ENCODE measurements at places on chromosomes 5 and 9. TPM values are rescaled to one million over a fixed set of nuclear protein-coding genes. Genes with fewer than 3 reads are reported as not detected.
A peak's percentile ranks its signal among the peaks of the same experiment; 100 is the strongest.

The SLC46A2 gene
- not detected for total RNA-seq

The OMD gene
- total RNA-seq, result 0.23 TPM

The FOXD4L4 gene
- total RNA-seq, result 0.17 TPM

The GOLM1 gene
- total RNA-seq, result 57.8 TPM

The ALAD gene
- 22.4 TPM for total RNA-seq

The RNF208 gene
- total RNA-seq, result 0.14 TPM

DNA sequence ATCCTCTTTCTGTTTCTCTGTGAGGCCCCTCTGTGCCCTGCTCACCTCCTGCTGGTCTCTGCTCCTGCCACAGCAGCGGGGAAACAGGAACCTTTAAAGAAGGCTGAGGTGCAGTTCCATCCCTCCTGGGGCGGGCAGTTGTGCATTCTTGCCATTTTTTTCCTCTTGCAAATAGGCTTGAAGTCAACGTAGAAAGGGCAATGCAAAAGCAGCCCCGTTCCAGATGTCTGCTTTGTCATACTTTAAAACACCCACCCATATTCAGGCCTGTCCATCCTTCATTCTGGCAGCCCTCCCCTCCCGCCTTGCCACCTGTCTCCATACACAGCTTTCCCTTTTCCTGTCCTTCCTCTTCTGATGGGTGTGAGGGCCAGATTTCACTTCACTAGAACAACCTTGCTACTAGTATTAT, 65.4 kb upstream of the KLF9 start:
- DNase-seq, result peak; percentile 21

DNA sequence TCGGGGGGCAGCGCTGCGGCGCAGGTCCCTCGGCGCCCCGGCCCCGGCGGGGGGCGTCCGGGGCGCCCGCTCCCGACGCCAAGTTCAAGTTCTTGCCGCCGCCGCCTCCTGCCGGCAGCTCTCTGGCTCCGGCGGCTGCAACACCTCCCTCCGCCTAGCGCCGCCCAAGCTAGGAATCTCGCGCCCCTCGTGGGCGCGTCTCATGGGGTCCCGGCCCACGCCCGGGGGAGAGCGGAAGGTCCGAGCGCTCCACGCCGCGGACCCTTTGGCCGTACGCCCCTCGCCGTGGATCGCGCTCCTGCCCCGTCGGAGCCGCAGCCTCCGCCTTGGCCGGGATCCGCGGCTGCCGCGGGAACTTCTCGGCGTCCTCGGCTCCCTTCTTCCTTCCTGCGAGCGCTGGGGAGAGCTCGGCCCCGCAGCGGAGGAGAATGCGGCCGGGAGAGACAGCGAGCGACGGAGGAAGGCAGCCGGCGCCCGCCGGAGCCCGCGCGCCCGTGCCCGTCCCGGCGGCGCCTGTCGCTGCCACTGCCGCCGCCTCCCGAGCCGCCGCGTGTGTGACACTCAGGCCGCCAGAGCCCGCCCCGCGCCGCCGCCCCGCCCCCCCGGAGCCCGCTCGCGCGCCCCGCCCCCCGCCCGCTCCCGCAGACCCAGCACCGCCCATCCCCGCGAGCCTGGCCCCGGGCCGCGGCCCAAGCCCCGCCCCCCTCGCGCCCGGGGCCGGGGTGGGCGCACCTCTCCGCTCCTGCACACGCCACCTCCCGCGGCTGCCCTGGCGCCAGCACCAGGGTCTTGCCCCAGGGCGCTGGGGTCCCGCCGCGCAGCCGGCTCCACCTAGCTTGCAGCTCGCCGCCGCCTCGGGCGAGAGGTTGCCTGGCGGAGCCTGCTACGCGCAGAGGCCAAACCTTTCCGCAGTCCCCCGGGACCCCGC, at the start of gene SHB:
Gene SHB (minus strand): TSS at position 527 of the 928 bp plus-strand sequence. CDS start 582 bp downstream, outside the sequence.
- peak; percentile 81 for DNase-seq

- no peak for DNase-seq
These were observed 93.4 kb downstream of the MPDZ start for GRCh38 chr9:13186091-13186490.

GRCh38 chr9:127874301-127875221, 2.9 kb downstream of the AK1 start:
- no peak for DNase-seq

DNA sequence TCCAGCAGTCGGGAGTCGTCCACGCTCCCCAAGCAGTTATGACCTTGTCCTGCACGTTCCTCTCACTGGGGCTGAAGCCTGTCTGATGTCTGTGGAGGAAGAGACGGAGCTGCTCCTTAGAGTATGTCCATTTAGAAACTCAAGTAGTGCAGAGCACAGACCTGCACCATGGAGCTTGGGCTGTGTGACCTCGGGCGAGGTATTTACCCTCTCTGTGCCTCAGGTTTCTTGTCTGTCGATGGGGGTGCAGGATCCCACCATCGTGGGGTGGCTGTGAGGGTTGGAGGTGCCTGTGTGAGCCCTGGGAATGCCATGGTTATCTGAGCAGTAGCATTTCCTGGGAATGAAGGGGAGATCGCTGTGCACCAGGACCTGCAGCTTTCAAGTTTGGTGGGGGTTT, 14.2 kb downstream of the TRAF2 start:
- DNase-seq, result no peak

DNA sequence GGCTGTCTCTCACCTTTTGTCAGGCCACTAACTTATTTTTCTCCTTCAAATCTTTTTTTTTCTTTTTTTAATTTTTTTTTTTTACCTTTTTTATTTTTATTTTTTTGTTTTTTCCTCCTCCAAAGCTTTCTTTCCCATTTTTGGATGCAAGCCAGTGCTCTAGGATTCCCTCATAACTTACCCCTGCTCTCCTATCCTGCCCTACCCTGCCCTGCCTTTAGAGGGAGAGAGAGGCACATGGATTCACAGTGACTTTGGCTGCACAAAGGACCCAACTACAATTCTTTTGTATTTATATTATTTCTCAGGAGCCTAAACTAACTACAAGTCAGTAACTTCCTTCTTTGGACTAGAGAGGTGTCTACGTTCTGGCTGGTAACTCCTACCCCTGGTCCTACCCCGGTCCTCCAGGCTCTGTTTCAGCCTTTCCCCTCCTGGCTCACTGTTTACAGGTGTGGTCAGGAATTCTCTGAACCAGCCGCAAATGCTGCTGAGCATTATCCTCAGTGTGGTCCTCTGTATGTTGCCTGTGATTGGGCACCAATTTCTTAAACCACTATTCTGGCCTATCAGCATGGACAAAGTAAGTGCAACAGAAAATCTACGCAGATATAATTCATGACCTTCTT, 8.4 kb upstream of the RUSC2 start:
- DNase-seq, result peak; percentile 86

DNA sequence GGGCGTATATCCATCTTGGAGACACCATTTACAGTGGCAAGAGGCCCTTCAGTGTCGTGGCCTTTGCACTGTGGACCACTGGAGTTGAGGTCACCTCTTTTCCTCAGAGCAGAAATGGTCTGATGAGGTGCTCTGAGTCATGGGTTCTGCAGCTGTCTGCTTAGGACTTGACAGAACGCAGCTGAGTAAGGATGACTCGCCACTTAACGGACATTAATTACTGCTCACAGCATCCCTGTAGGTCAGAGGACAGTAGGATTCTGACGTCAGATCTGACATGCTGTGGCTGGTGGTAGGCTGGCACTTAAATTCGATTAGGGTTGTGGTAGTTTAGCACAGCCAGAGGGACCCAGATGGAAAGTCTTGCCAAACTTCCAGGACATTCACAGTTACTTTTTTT, 479.4 kb downstream of the DMAC1 start:
- peak; percentile 2 for DNase-seq

DNA sequence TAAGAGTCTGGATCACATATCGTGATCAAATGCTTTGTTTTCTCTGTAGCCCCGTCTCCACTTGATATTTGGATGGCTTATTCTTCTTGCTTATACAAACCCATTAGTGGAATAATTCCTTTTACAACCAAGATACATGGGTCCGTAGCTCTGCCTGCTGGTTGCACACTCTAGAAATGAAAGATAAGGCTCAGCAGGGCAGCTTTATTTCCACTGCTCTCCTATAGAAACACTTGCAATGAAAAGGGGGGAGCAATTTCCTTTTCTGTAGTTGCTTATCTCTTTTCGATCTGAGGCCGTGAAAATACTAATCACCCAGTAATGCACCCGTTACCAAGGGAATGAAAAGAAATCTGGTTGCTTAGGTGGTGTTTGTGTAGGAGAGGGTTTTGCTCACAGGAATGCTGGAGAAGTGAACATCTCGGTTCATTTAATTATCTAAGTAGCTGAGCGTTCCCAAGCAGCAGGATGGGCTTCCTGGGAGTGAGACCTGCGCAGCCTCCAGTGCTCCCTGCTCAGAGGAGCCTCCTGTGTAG, 131.7 kb downstream of the ADAMTS16 start:
- DNase-seq, result no peak

DNA sequence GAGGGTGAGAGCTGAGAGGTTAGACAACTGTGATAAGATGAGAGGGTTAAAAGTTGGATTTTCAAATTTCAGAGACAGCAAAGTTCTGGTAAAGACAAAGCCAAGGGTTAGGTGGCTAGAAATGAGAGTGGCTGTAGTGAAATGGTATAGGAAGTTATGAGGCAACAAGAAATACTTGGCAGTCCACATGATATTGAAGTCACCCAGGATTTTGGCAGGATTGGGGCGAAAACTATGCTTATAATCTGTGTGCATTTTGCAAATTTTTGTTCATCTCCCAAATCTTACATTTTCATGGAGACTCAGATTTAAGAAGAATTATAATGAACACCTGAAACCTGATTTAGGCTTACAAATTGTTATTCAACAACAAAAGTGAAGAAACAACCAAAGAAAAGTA, 35.6 kb downstream of the C9 start:
- DNase-seq, result no peak

- DNase-seq, result peak; percentile 48
These were observed 772 bp upstream of the TARS1 start for GRCh38 chr5:33439905-33440481.

DNA sequence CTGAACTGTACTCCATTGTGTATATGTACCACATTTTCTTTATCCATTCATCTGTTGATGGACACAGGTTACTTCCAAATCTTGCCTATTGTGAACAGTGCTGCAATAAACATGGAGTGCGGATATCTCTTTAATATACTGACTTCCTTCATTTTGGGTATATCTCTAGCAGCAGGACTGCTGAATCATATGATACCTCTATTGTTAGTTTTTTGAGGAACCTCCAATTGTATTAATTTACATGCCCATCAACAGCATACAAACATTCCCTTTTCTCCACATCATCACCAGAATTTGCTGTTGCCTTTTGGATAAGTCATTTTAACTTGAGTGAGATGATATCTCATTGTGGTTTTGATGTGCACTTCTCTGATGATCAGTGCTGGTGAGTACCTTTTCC, 81.8 kb upstream of the FAM120A start:
- DNase-seq, result no peak

GRCh38 chr5:52727020-52727419, 60.7 kb upstream of the ITGA1 start:
- peak; percentile 18 for DNase-seq

GRCh38 chr5:171961117-171961516, 45.3 kb downstream of the FBXW11 start:
- DNase-seq, result no peak

DNA sequence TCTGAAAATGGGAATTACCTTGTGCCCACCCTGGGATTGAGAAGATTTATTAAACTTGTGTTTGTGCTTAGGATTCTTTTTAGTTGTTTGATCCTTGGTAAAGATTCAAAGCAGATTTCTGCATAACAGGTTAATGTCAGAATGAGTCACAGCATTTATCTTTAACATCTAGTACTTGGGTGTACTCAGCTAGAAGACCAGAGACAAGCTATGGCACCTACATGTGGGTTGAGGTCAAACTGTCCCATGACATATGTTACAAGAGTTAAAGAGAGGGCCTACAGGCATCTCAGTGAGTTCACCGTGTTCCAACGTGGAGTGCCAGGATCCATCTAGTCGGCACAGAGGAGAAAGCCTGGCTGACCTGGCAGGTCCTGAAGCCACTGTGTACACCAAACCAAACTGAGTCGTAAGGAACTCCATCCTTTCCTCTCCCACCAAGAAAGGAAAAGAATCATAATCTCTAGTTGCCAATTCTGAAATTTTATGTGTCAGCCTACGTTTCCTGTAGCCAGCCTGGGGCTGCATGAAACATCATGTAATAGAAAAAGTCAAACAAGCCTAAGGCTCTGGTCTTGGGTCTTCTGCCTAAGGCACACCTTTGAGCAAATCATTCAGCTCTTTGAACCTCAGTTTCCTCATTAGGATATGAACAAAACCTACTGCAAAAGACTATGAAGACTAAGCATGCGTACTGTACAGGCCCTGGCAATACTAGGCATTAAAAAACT, 73.7 kb downstream of the RCL1 start:
- DNase-seq, result peak; percentile 10

Measured in dermis blood vessel endothelial cell (primary cell).